Glomerular endothelial cell (primary cell): ENCODE measurements at places on chromosomes 5 and 9. TPM values are rescaled to one million over a fixed set of nuclear protein-coding genes. Genes with fewer than 3 reads are reported as not detected.

ARSI gene
- 1.8 and 5.3 TPM in 2 replicates for total RNA-seq

TRPM3 gene
- not detected in 2 replicates for total RNA-seq

MAT2B gene
- total RNA-seq: 58.4 and 82.4 TPM in 2 replicates

TRIM36 gene
- 2.4 and 3.7 TPM in 2 replicates for total RNA-seq

ERGIC1 gene
- total RNA-seq: 168 and 172 TPM in 2 replicates

PCDHGB7 gene
- total RNA-seq: 14.1 and 23.4 TPM in 2 replicates

TMEM252 gene
- not detected in 2 replicates for total RNA-seq

GFPT2 gene
- 10.2 and 13.2 TPM in 2 replicates for total RNA-seq

DNAI1 gene
- not detected in 2 replicates for total RNA-seq

PDGFRB gene
- 5.1 and 13.0 TPM in 2 replicates for total RNA-seq

CCNI2 gene
- not detected in 2 replicates for total RNA-seq

KCNV2 gene
- not detected in 2 replicates for total RNA-seq

CHSY3 gene
- total RNA-seq: 2.4 and 7.7 TPM in 2 replicates

CD274 gene
- total RNA-seq: 15.5 and 18.2 TPM in 2 replicates

PLPP1 gene
- total RNA-seq: 33.6 and 36.5 TPM in 2 replicates

OTP gene
- not detected in 2 replicates for total RNA-seq

DDX31 gene
- total RNA-seq: 12.9 and 16.8 TPM in 2 replicates

IFNA2 gene
- total RNA-seq: not detected in 2 replicates

HNRNPH1 gene
- total RNA-seq: 215 and 341 TPM in 2 replicates

PGM5 gene
- 1.4 and 3.3 TPM in 2 replicates for total RNA-seq

PRR16 gene
- 1.2 and 1.6 TPM in 2 replicates for total RNA-seq

PCDHGA6 gene
- 4.5 and 6.6 TPM in 2 replicates for total RNA-seq

TCF7 gene
- total RNA-seq: 1.3 and 1.6 TPM in 2 replicates

ANXA2R gene
- total RNA-seq: 4.1 and 11.2 TPM in 2 replicates

ZNG1F gene
- 5.6 and 10.6 TPM in 2 replicates for total RNA-seq

RPS23 gene
- total RNA-seq: 1,829 and 3,657 TPM in 2 replicates

FYB1 gene
- total RNA-seq: not detected in 2 replicates

C1QTNF3 gene
- 3.5 and 10.5 TPM in 2 replicates for total RNA-seq

MAP1B gene
- total RNA-seq: 401 and 515 TPM in 2 replicates

CTSV gene
- 0.19 and 1.6 TPM in 2 replicates for total RNA-seq

RGMB gene
- 60.1 and 75.4 TPM in 2 replicates for total RNA-seq

DAP gene
- total RNA-seq: 106 and 118 TPM in 2 replicates

RALGPS1 gene
- total RNA-seq: 5.9 and 7.2 TPM in 2 replicates

F12 gene
- total RNA-seq: 0.53 and 4.3 TPM in 2 replicates

NAIP gene
- 1.8 and 4.6 TPM in 2 replicates for total RNA-seq

KIAA0825 gene
- total RNA-seq: 2.9 and 3.0 TPM in 2 replicates

UTP15 gene
- total RNA-seq: 9.5 and 16.5 TPM in 2 replicates

SLC6A7 gene
- not detected in 2 replicates for total RNA-seq
